WTC11 (cell line): ENCODE measurements at places on chromosomes 2 and 18. TPM values are rescaled to one million over a fixed set of nuclear protein-coding genes. Genes with fewer than 3 reads are reported as not detected.

DNA sequence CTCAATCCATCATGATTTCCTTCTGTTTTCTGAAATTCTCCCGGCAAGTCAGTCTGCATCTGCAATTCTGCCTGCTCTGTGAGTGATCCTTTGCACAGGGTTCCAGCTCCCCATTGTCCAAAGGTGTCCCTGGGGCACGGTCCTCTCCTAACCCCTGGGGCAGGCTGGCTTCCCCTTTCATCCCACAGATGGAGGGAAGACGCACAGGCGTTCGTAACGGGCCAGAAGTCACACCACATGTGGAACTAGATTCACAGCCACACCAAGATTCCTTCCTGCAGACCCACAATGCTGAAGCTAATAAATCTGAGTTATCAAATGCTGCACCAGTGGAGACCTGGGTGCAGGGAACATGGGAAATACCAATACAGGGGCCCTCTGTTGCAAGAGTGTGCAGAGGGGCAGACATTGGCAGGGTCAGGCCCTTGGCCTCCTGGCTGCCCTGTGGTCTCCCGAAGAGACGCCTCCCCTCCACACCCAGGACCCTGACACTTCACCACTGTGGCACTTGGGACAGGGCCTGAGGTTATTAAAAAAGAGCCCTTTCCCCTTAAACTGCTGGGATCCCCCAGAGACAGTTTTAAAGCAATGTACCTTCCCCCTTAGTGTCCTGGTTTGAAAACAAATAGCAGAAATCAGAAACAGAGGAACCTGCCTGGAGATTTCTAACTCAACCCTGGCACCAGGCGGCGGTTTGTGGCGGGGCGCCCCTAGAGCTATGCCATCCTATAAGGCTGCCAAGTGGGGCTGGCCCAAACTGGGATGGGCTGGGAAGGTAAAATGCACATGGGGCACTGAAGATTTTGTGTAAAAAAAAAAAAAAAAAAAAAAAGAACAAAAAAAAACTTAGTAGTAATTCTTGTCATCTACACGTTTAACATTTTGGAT is 15.4 kb downstream of the ZNF516 start:
- no peak for DNase-seq
- no peak overlapping the region for H3K27ac ChIP-seq
- H3K27me3 ChIP-seq: no peaks in the 10 kb centered on the region
- H3K4me1 ChIP-seq: peaks cover 53% of the 10 kb centered on the region

DNA sequence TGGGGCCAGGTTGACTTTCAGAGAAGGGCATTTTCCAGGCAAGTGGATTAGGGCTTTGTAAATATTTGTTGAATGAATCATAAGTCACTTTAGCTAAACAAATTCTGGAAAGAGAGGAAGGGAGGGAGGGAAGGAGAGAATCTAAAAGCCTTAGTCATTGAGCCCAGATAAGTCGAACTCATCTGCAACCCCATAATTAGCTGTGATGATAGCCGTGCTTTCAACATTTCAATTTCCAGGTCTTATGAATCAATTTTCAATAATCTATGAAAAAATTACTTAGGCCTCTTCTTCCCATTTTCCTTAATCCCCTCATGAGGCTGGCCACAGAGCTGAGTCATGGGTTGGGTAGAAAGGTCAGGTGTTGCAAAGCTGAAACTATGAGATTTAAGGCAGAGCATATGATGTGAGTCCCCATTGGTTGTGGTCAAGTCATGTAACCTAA is 111.9 kb upstream of the MAPRE2 start:
- H3K27ac ChIP-seq: no peak overlapping the region
- peaks cover 11% of the 10 kb centered on the region for H3K4me1 ChIP-seq
- H3K36me3 ChIP-seq: no peaks in the 10 kb centered on the region
- H3K27me3 ChIP-seq: no peaks in the 10 kb centered on the region
- DNase-seq: no peak

GRCh38 chr2:123073371-123073770 is 951.7 kb upstream of the CNTNAP5 start:
- no peak for DNase-seq
- no peak overlapping the region for H3K4me3 ChIP-seq
- H3K36me3 ChIP-seq: no peaks in the 10 kb centered on the region
- H3K27ac ChIP-seq: no peak overlapping the region

DNA sequence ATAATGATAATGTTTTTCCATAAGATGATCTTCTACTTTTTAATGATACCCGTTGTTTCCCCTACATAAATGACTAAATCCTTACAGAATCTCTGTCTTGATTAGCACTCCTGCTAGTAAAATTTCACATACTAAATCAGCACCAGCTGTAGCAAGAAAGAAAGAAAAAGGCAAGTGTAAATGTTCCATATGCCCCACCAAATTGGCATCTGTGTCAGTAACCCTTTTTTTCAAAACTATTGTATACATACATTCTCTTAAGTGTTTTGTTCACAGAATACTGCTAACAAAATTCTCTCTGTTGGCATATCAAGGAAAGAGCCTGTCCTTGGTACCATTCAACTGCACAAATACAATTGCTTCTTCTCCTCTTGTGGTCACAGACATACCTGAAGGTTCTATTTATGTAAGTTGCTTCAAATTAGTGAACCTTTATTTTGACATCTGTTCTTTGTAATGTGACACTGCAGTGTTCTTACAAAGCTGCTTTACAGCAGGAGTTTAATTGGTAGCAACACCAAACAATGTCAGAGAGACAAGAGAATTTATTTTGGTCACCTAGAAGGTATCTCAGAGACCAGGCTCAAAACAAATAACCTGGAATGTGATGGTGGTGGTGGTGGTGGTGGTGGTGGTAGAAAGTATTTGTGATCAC is 641.9 kb downstream of the ZEB2 start:
- H3K36me3 ChIP-seq: peaks cover 6% of the 10 kb centered on the region; the same call in 1 of the 2 replicates
- no peak for DNase-seq
- no peak overlapping the region for H3K27ac ChIP-seq
- H3K4me3 ChIP-seq: no peak overlapping the region
- peaks cover 34% of the 10 kb centered on the region for H3K4me1 ChIP-seq
- H3K27me3 ChIP-seq: peaks cover 56% of the 10 kb centered on the region

- H3K27me3 ChIP-seq: no peaks in the 10 kb centered on the region
- no peak overlapping the region for H3K4me3 ChIP-seq
- no peak overlapping the region for H3K27ac ChIP-seq
- peaks cover 12% of the 10 kb centered on the region for H3K4me1 ChIP-seq
- DNase-seq: no peak
Measured at GRCh38 chr18:72742002-72742401, 125.8 kb downstream of the NETO1 start.

GRCh38 chr18:8247700-8248099 is 361.5 kb upstream of the RAB12 start:
- H3K27me3 ChIP-seq: no peaks in the 10 kb centered on the region
- H3K36me3 ChIP-seq: no peaks in the 10 kb centered on the region
- no peak overlapping the region for H3K27ac ChIP-seq
- peaks cover 40% of the 10 kb centered on the region for H3K4me1 ChIP-seq

- no peak for DNase-seq
- no peaks in the 10 kb centered on the region for H3K27me3 ChIP-seq
- no peak overlapping the region for H3K27ac ChIP-seq
- H3K36me3 ChIP-seq: no peaks in the 10 kb centered on the region
Measured at GRCh38 chr2:117359266-117359914, 455.1 kb upstream of the DDX18 start.

Gene KCNIP3
- 2.1 to 3.3 TPM (median 3.1 TPM) in 3 replicates for total RNA-seq

Gene ANTXR1
- 30.0 to 37.7 TPM (median 36.8 TPM) in 3 replicates for total RNA-seq

Gene TGFA
- 2.5 to 3.0 TPM (median 2.7 TPM) in 3 replicates for total RNA-seq

Gene WNT6
- total RNA-seq: not detected in 3 replicates

Gene ZNG1B
- total RNA-seq: 35.2 to 41.7 TPM (median 38.3 TPM) in 3 replicates

Gene ALPI
- not detected in 3 replicates for total RNA-seq
